ENCODE measurements at places on chromosomes 4 and X.

DNA sequence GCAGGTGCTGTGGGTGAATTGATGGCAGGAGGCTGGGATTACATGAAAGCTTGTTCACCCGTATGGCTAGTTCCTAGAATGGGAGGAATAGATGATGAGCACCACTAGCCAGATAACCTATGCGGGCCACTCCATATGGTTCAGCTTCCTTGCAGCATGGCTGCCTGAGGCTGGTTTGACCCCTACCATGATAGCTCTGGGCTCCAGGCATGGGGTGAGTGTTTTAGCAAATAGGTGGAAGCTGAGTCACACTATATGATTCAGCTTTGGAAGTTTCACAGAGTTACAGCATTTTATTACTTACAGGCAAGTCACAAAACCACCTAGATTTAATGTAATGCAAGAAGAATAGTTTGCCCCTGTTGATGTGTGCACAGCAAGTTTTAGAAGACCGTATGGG, 603.2 kb downstream of the STIM2 start:
- no peak for DNase-seq

DNA sequence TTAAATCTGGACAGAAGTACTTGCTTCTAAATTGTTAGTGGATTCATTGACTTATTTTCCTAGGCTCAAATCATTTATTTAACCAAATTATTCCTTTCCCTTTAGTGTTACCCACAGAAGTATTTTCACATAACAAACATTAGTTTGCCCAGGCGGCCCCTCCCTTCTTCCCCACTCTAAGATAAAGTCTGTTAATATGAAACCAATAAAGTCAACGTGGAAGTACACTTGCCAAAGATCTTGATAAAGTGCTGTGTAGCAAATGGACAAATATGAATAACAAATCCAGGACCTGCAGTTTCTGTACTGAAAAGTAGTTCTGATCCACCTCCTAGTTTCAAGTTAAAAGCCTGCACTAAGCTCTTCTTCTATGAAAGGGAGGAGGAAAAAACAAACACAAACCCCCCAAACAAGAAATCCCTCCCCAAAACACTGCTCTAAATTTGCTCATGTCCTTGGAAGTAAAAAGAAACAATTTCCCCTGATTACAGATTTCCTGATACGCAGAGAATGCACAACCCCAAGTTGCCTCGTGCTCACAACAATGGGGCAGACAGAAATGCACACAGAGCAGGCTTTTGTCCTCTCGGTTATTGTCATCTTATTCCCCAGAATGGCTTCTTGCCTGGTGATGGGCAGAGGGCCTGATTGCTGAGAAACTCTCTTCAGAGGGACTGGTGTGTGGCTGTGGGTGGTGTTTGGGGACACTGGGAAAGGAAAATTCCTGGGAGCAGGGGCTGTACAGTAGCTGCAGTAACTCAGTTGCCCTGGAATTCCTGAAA, 23.2 kb downstream of the TMSB4X start:
- DNase-seq, result no peak

DNA sequence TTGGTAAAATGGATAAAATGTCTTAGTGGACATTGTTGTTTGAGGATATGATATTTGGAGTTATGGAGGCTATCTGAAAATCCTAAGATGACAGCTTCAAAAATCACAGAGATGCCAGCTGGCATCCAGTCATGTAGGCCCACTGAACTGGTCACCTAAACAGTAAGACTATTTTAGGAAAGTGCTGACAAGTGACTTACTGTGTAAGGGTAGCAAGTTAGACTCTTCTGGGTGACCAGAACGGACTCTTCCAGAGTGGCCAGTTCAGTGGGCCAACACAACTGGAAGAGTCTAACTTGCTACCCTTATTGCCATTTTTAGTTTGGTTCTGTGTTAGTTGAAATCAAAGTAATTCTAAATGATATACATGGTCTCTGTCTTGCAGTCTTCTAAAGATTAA, 61.4 kb upstream of the ATP8A1 start:
- no peak for DNase-seq

DNA sequence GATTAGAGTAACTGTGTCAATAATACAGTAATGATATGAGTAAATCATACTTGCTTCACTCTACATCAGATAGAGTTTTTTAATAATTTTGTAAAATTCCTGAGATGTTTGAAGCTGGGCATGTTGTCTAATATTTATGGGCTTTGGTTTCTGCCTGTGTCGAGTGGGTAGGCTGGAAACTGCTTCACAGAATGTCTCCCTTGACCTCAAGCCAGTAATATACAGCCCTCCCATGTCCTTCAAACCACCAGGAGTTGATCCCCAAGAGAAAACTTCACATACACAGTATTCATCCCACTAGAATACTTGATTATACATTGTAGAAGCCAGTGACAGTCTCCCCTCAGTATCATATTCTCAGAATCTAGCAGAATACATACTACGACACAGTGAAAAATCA, 284.8 kb upstream of the TENM3 start:
- DNase-seq, result no peak

DNA sequence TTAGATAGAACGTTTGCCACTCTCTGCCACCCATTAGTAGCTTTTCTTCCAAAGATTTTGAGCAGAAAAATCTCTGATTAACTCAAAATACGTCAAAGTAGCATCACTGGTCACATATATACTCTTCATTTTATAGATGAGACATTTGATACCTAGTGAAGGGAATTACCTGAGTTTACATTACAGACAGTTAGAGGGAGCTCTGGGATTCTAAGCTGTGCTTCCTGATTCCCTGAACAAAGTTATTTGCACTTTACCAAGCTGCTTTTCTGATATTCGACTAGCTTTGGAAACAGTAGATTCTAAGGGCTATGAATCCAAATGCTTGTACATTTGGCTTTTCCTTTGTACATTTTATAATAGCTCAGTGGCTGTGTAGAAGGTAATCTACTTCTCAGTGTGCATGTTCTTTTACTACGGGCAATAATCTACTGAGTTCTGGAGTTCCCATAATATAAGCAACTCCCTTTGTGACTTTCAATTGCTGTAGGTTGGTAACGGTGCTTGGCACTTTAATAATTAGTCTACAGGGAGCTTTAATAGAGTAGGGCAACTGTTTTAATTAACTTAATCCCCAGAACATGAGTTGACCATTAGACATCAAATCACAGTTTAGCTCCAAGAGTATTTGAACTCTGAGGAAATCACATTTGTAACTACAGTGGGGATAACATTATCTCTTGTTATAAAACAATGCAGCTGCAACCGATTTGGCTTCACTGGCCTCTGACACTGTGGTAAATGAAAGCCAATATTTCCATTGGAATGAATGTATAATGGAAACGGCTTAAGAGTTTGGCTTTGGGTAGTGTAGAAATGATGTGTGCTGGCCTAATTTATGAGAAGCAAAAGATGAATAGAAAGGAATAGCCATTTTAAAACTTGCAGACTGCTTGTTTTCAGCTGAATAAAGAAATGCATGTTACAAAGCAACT, 1602.4 kb downstream of the STIM2 start:
- no peak for DNase-seq

DNA sequence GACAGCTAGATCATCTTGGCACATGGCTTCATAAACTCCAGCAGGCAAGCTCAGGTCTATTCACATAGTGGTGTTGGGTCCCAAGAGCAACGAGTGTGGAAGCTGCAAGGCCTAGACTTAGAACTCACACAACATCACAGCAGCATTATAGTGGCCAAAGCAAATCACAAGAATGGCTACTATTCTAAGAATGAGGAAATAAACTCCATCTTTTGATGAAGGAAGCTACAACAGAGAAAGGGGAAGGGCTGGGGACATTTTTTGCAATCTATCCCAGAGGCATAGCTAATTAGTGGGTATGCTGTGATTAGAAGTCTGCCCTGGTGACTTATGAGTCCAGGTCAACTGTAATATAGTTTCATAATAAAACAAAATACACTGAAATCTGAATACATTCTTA, 42.9 kb upstream of the TAB3 start:
- no peak for DNase-seq

DNA sequence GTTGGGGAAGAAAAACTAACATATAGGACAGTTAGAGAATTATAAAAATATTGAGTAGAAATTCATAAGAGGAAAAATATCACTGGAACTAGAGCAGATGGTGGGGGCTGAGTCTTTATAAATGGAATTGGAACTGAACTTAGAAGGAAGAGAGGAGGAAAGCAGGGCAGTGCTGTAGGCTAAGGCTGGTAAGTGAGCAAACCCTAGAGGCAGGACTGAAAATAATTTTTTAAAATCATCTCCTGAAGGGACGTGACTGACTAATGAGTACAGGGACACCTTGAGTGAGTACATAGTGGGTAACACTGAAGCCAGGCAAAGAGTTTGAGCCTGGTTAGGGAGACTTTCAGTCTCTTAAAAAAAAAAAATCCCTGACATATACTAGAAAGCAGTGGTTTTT, 63.3 kb downstream of the GALNT7 start:
- DNase-seq, result no peak

- DNase-seq, result no peak
Measured at GRCh38 chrX:64097891-64098290, 107.6 kb downstream of the AMER1 start.

- DNase-seq, result no peak
Measured at GRCh38 chrX:115284877-115285276, 4.6 kb upstream of the LUZP4 start.

DNA sequence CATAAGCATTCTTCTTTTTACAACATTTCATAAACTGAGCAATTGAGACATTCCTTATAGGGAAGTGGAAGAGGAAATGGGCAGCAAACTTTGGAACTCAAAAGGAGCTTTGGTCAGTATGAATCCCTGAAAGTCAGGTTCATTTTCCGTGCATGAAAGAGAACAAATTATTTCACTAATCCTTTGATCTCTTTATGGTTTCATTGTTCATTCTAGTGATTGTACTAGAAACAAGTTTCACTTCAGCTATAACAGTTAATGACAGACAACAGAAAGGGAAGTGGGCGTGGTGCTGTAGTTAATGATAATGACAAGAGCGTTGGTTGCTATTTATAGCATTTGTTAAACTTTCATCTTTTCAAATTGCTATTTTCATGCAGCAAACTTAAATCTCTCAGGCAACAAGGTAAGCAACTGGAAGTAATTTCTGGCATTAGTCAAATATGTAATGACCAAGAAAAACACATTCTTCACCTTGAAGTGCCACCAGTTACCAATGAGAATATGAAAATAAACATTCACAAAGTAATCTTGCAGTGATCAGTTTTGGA, 98.4 kb downstream of the AREG start:
- no peak for DNase-seq

- DNase-seq, result no peak
Measured at GRCh38 chr4:108143515-108143914, 25.2 kb downstream of the LEF1 start.

DNA sequence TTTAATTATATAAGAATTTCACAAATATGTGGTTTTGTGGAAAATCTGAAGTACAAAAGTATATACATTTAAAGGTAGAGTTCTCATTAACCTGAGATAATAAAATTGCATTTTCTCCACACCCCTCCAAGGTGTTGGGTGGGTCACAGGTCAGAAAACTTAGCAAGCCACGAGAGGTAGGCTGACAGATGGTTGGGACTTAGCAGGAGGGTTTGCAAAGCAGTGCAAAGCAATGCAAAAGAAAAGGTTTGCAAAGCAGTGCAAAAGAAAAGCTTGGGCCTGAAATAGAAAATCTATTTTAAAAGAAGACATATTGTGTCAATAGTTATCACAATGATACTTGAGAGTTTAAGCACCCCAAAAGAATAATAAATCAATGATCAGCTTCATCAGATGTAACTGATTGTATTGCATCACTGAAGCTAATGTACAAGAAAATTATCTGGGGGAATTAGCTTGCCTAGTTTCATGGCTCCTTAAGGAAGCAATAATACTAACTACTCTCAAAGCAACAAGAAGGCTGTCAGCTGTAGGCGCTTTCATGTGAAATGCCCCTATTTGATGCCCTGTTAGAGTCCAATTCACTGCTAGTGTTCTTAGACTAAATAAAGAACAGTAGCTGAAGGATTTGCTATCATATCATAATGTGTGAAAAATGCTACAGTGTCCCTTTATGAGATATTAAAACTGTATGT, 319.5 kb downstream of the KCNIP4 start:
- no peak for DNase-seq

- DNase-seq, result no peak
Measured at GRCh38 chr4:8171266-8171665, 12.7 kb upstream of the ABLIM2 start.

- DNase-seq, result no peak
Measured at GRCh38 chr4:158814636-158815330, 46.0 kb downstream of the FNIP2 start.

- DNase-seq, result peak; percentile 59
Measured at GRCh38 chr4:21765810-21766407, 182.7 kb downstream of the KCNIP4 start.

DNA sequence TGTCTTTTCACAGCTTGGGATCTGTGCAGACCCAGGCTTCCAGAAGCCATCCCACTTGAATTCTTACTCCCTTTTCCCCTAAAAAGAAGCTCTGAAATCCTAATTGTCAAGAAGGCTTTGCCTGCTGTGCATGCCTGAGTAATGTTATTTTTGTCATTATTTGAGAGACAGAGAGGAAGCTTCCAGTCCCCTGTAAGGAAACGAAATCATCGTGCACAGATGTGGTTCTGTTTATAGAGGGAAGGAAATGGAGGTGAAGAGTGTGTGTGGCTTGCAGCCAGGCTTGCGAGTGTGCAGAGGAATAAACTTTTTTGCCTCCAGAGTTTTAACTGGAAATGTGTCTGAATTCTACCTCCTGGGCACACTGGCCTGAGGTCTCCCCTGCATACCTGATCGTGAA, 70.2 kb downstream of the TBL1X start:
- DNase-seq, result no peak

DNA sequence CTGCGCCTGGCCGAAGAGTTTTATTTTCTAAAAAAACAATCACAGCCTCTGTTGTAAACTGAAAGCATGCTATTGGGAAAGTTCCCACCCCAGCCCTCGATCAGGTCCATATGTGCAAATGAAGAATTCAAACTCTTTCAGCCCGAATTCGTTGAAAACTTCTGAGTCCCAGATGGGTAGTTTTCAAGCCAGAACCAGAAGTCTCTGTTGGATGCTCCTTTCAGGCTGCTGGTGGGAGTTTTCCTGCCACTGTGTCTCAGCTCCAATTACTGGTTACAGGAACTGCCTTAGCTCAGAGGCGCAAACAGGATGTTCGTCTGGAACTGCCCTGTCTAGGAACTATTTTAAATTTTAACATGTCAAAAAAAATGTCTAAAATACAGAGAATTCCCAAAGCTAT, 9.3 kb upstream of the ALG13 start:
- DNase-seq, result no peak

- DNase-seq, result no peak
Measured at GRCh38 chr4:150316332-150317205, 238.3 kb downstream of the DCLK2 start.

- no peak for DNase-seq
Measured at GRCh38 chr4:40878548-40879055, 128.8 kb downstream of the NSUN7 start.

DNA sequence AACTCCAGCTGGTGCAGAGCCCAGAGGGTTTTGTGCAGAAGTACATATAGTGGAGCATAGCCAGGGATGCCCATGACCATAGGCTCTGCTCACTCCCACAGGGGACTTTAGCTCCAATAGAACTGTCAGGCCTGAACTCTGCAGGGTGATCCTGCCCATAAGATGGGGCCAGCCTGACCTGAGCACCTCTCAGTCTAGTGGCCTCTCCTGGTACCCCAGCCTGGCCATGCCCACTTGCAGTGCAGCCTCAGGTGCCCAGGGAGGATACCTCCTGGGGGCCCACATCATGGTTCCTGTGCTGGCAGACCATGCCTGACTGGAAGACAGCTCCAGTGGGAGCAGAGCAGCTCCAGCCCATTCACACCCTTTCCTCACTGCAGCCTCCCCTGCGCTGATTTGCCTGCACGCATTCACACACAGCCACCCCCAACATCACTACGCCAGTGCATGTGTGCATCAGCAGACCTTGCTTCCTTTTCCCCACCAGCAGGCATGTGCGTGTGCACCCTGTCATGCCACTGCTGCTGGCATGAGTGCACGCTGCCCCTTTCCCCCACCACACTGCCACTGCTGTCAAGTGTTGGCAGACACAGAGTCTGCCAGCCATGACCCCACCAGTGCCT, 53.0 kb upstream of the MMAA start:
- DNase-seq, result no peak
